AG08396 (cell line): ENCODE measurements at places on chromosomes 1 and 21.

GRCh38 chr1:2380816-2381591, 10.3 kb downstream of the MORN1 start:
- DNase-seq: no peak

DNA sequence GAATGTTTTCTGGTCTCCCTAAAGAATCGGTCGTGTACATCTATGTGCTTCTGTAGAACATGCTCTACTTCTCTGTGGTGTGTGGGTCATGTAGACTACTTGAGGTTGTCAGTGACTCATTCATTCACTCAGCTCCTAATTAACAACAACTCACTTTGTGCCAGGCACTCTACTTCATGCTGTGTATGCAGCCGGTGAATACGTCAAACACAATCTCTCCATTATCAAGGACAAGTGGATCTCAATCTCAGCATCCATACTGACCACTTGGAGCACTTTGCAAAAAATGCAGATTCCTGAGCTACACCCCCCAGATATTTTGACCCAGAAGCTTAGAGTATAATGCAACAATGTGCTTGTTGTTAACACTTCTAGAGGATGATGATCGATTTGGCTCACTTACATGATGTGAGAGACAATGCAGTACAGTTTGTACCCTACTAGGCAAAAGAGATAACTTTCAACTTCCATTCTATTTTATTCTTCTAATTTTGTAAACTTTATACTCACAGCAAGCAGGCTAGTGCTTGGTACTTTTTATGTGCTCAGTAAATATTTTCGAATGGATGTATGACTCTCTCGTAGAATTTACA, 508.6 kb upstream of the ADAMTS5 start:
- no peak for DNase-seq

GRCh38 chr21:46082963-46083790, 14.7 kb upstream of the COL6A2 start:
- no peak for DNase-seq

GRCh38 chr1:209363112-209363511, 220.4 kb upstream of the CAMK1G start:
- no peak for DNase-seq

DNA sequence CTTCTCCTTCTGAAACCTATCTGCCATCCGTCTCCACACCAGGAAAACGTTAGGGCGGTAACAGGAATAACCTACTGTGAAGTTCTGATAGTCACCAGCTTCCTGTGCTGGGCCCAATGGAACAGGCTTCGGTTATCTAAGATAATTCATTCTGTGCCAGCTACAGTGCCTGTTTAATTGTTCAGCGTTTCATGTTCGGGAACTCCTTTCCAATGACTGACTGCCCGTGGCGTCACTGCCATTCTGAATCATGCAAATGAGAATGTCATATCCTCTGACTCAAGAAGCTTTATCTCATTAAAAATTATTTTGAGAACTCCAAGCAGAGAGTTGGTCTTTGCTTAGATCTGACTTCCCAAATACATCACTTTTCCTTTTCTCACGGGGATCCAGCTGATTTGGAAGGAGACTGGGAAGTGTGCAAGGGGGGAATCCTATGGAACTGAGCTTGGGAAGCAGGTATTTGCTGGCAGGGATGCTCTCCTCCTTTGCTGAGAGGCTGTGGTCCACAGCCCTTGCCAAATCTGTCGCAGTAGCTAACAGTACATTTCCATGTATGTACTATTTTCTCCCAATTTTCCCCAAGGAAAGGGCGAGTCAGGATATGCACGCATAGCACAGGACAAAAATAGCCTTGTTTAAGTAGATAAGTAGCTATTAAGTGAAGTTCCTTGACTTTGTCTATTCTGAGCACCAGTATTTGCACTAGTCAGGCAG, 358.7 kb downstream of the LTN1 start:
- DNase-seq: no peak

GRCh38 chr1:113849072-113849471, 22.4 kb downstream of the PTPN22 start:
- no peak for DNase-seq

DNA sequence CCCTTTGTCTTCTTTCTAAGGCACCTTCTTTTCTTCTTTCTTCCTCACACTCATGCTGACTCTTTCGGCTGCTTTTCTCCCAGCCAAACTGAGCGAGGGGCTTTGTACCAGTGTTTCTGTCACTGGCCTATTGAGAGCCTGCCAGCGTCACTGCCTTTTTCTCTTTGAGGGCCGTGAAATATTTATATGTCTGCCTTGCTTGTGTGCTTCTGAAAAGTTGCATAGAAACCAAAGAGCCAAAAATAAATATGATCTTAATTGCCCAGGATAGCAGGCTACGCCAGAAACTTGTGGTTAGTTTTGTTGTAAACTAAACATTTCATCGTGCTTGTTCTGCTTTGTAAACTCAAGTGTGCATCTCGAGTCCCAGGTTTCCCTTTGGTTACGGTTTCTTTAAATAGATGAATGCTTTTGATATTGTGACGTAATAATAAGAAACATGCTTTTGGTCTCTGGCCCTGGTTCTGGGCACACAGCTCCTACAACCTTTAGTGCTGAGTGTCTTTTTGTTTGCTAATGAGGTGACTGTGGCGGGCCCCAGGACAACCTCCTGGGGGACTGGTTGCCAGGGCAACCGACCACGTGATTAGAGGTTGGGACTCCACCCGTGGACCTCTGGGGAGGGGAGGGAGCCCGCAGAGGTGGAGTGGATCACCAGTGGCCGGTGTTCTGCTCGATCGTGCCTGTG, 10.8 kb downstream of the SLC37A1 start:
- peak; percentile 42 for DNase-seq

GRCh38 chr1:247079141-247079874, 697 bp upstream of the ZNF670 start:
- DNase-seq: no peak

GRCh38 chr1:234965111-234965510, 163.5 kb downstream of the TOMM20 start:
- no peak for DNase-seq

GRCh38 chr1:33826311-33826710, 37.6 kb upstream of the HMGB4 start:
- no peak for DNase-seq
